ENCODE measurements at places on chromosomes 3 and 15.

GRCh38 chr15:69756440-69756839, 303.8 kb downstream of the RPLP1 start:
- DNase-seq: no peak

DNA sequence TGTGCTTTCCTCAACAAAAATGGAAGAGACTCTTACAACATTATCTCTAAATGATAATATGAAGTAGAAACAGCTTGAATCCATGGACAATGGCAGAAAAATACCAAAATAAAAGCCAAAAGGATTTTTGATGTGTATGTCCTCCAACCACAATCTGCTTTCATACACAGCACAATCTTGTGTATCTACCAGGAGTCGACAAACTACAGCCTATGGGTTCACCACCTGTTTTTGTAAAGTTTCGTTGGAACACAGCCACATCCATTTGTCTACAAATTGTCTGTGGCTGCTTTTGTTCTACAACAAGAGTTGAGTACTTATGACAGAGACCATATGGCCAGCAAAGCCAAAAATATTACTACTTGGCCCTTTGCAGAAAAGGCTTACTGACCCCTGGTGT, 88.7 kb upstream of the UBE2E2 start:
- peak; percentile 32 for DNase-seq

DNA sequence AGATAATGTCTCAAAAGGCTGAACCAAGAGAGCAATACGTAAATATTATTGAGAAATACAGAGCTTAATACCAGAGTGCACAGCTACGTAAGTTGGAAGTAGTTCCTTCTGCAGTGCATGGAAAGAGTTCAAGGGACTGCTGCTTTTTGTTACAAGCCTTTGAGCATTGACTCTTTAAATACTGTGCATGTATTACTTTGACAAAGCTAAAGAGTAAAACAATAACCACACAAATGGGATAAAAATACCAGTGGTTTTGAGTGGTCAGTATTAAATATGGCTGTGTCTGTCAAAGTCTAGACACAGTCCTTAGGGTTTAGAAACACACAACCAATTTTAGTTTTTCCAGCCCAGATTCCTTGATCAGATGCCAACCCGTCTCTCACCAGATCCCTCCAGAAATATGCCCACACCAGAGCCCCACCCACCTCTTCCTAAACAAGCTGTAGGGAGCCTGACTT, 62.1 kb downstream of the SSR3 start:
- no peak for DNase-seq

GRCh38 chr3:124282751-124283651, 291.1 kb upstream of the ROPN1 start:
- no peak for DNase-seq

- no peak for DNase-seq
Observed at GRCh38 chr3:149575213-149575960, 82.4 kb downstream of the WWTR1 start.

GRCh38 chr3:25621087-25621486, 43.6 kb downstream of the TOP2B start:
- DNase-seq: no peak

DNA sequence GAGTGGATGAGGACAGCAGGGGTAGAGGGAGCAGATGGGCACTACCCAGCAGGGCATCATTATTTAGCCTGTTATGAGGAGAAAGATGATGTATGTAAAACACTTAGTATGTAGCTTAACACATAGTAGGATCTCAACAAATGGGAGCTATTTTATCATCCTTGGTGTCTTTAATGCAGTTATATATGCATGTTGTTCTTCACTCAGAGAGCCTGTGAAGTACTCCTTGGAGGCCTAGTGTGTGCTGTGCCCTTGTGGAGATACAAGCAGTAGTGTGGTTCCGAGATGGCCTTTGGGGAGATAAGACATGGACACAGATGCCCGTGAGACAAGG, 124.2 kb downstream of the LIPC start:
- DNase-seq: no peak

- DNase-seq: peak; percentile 56
Observed at GRCh38 chr15:74438721-74439316, 5.1 kb upstream of the SEMA7A start.

GRCh38 chr3:62968128-62968527, 92.9 kb upstream of the CADPS start:
- DNase-seq: no peak

DNA sequence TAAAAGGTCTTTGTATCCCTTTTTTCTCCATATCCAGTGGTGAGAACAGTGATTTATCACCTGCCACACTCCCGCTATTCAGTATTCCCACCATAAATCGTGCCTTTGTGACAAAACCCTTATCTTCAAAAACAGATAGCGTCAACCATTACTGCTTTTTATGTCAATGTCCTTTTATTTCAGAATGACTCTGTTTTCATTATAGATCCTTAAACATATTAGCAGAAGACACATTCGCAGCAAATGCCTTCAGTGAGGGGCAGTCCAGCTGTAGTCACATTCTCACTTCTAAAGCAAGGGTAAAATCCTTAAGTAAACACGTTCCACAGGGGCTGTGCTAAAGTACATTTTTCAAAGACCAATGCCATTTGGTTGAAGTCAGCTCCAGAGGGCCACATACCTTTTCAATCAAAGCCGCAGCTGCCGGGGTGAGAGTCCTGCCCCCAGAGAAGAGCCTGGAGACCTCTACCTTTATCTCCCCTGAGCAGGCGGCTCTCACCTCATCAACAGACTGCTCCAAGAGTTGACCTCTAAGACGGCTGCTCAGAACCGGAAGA, 53.4 kb downstream of the PDZRN3 start:
- no peak for DNase-seq

DNA sequence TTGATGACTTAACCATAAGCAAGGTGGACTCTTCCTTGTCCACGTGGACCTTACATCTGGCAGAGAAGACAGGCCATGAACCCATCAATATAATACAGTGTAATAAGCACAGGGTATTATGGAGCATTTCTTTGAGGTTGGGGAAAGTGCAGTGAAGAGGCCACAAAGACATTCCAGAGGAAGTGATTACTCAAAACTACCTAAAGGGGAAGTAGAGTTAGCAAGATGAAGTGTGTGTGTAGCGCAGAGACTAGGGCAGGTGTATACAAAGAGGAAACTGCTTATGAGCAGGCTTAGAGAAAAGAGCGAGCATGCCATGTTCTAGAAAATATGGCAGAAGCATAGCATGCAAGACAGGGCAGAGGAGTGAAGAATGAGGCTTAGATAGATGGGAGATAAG, 17.9 kb downstream of the CP start:
- DNase-seq: no peak

GRCh38 chr3:147651107-147651778, 242.1 kb downstream of the ZIC1 start:
- DNase-seq: no peak

DNA sequence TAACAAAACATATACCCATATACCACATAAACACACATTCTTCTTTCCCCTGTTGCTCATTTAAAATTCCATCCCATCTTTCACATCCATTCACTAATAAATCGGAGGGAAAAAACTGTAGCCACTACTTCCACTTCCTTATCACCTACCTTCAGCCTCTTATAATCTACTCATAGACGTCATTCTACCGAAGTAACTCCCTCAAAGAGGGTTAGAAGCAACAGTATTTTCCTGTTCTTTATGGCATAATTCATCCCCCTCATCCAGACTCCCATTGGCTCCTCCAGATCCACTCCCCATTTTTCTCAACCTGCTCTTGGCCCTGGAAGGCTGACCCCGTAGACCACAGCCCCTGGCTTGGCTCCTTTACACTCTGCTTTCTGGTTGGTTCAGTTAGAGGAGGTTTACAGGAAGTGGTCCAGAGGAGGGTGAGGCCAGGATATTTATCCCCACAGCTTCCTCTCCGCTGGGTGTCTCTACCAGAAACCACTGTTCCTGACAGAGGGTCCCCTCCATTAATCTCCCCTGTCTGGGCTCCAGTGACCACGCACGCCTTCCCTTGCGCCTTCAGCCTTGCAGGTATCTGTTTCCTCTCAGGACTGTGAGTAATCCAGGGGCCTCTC, 46.3 kb downstream of the FMN1 start:
- no peak for DNase-seq

GRCh38 chr3:22475665-22476240, 724.7 kb upstream of the ZNF385D start:
- no peak for DNase-seq

GRCh38 chr3:171508676-171509075, 48.5 kb upstream of the TNIK start:
- no peak for DNase-seq

DNA sequence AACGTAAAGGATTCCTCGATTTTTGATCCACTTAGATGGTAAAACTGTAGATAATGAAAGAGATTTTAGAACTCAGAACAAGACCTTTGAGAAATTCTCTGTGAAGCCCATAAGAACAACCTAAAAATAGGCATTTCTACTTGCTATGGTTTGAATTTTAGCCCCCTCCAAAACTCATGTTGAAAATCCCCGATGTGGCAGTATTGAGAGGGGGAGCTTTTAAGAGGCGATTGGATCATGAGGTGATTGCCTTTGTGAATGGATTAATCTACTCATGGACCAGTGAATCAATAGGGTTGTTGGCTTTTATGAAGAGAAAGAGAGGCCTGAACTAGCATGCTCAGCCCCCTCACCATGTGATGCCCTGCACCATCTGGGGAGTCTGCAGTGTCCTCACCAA, 20.2 kb upstream of the AHSG start:
- no peak for DNase-seq

- DNase-seq: no peak
Observed at GRCh38 chr15:93482731-93483130, 393.7 kb upstream of the RGMA start.

DNA sequence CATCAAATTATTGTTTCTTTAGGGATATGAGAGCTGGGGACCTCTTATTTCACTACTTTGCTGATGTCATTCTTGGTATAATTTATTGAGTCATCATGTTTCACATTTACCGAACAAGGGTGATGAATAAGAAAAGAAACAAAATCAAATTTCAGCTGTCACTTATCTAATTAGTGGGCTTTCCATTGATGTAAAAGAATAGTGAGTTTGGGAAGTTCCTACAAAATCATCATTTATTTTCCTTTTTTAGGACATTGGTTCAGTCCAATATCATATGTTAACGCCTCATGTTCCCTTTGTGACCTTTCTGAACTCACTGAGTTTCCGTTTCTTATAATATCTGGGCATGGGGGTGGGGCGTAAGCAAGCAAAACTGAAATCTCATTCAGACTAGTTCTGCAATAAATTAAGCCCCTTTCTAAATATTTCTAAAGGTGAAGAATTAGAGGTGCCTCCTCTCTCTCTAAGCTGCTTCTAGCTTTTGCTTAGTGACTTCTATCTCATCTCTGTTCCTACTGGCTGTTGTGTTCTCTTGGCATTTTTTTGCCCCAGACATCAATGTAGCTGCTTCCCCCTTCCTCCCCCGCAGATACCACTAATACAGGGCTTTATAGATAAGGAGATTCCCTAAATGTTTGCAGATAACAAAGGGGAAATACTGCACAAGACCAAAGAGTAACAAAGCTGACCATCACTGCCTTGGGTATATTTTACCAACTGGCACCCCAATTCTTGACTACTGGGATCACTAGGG, 238.0 kb upstream of the CTNNB1 start:
- DNase-seq: no peak

- no peak for DNase-seq
Observed at GRCh38 chr3:152754303-152754702, 80.6 kb upstream of the P2RY1 start.

DNA sequence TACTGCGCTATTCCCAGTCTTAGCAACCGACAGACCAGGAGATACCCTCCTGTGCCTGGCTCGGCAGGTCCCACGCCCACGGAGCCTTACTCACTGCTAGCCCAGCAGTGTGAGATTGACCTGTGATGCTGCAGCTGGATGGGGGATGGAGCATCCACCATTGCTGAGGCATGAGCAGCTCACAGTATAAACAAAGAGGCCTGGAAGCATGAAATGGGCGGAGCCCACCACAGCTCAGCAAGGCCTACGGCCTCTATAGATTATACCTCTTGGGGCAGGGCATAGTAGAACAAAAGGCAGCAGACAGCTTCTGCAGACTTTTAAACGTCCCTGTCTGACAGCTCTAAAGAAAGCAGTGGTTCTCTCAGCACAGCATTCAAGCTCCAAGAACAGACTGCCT, 160.3 kb downstream of the ANXA2 start:
- no peak for DNase-seq

- DNase-seq: no peak
Observed at GRCh38 chr3:53030619-53031449, 15.0 kb downstream of the SFMBT1 start.

- no peak for DNase-seq
Observed at GRCh38 chr3:162317046-162317445, 820.4 kb downstream of the OTOL1 start.

GRCh38 chr3:16608816-16609215, 3.6 kb upstream of the DAZL start:
- DNase-seq: no peak

GRCh38 chr3:177703788-177704187, 506.5 kb upstream of the TBL1XR1 start:
- DNase-seq: no peak

DNA sequence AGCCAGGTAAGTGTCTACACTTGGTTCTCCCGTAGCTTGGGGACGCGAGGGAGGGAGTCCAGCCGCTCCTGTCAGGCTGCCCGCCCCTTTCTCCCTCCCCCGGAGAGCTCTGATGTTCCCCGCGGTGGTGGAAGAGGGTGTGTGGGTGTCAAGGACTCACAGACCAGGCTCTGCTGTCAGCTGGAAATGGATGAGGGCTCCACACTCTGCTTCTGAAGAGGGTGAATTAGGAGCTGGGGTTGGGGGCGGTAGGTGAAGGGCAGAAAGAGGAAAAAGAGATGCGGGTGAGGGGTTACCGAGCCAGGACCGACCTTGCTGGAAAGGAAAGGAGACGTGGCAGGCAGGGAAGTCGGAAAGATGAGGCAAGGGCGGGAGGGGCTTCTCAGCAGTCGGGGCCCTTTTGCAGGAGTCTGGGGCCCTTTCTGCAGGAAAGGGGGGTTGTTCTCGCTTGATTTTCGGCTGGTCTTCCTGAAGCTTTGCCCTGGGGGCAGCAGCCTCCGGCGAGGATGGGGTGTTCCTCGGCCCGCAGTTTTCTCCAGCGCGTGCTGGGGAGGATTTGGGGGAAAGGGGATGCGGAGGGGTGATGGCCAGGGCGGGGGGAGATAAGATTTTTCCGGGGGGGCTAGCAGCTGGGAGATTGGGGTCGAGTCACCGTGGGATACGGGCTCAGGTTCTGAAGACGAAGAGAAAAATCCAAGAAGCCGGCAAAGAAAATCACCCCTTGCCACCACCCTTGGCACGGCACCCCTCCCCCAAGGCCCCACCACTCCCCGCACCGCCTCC, 602 bp upstream of the BAHD1 start:
- peak; percentile 1 for DNase-seq

DNA sequence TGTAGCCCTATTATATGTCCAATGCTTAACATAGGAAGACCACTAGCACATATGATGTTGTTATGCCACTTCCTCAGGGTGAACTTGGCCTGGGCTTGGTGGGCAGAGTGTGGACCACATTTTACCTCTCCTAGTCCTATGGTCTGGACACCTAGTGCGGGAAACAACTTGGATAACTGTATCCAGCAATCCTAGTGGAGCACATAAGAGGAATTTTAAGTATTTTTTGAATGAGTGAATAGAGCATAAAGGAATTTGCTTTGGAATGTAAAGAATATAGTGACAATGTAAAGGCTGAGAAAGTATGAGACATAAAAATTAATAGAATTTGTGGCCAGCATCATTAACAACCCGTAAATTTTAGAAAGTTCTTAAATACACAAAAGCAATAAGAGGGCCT, 528.9 kb downstream of the IGSF11 start:
- no peak for DNase-seq

- DNase-seq: peak; percentile 95
Observed at GRCh38 chr15:70033529-70034140, 64.1 kb downstream of the TLE3 start.

- no peak for DNase-seq
Observed at GRCh38 chr3:191350396-191351090, 20.2 kb upstream of the UTS2B start.
